ENCODE measurements at places on chromosomes 13 and 19.
A peak's percentile ranks its signal among the peaks of the same experiment; 100 is the strongest.

DNA sequence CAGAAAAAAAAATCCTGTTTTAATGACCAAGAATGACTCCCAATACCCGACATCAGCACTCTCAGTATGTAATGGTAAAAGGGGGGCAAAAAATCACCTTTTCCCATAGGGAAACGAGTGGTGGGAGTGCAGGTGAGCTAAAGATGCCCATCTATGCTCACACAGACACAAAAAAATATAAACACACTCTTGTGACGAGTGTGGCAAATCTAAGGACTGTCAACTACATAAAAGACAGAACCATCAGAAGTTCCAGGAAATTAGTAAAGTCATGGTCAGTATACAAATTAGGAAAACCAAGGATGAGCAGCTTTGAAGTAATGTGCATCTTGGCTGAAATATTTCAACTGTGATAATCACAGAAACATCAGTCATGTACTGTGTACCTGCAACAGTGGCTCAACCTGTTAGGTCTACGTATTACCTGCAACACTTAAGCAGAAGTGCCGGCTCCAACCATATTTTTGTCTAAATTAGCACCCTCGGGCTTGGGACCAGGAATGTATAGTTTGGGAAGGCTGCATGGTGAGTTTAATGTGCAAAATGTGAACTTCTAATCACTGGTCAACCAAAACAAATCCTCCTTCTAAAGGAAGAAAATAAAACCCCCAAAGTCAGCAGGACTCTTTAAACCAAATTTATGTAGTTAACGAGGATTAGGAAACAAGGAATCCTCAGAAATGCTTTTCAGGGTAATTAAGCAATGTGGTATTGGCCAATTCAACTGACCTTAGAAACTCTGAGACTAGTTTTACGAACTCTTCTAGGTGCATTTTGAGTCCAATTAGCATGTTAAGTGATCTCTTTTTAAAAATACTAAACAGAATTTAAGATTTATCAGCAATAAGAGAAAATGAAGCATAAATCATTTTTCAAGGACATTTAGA is 24.3 kb downstream of the ANKRD10 start:
- no peak for DNase-seq

DNA sequence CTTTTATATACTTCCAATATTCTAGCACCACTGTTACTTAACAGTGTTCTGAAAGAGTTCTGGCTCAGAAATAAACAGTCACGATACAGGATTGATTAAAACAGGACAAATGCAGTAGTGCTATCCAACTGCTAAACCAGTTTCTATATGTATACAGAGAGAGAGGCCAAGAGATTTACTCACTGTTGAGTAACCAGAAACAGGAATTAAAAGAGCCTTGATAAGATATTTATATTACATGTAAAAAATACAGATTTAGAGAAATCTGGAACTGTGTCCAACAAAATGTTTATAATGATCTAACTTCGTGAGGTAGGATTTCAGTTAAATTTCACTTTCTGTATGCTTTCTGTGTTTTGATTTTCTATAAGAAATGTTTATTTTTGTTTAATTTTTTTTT is 116.6 kb downstream of the CDK8 start:
- no peak for DNase-seq

GRCh38 chr13:48930918-48931317 is 44.8 kb upstream of the FNDC3A start:
- no peak for DNase-seq

GRCh38 chr19:18309525-18310064 is 13.3 kb downstream of the LSM4 start:
- no peak for DNase-seq

DNA sequence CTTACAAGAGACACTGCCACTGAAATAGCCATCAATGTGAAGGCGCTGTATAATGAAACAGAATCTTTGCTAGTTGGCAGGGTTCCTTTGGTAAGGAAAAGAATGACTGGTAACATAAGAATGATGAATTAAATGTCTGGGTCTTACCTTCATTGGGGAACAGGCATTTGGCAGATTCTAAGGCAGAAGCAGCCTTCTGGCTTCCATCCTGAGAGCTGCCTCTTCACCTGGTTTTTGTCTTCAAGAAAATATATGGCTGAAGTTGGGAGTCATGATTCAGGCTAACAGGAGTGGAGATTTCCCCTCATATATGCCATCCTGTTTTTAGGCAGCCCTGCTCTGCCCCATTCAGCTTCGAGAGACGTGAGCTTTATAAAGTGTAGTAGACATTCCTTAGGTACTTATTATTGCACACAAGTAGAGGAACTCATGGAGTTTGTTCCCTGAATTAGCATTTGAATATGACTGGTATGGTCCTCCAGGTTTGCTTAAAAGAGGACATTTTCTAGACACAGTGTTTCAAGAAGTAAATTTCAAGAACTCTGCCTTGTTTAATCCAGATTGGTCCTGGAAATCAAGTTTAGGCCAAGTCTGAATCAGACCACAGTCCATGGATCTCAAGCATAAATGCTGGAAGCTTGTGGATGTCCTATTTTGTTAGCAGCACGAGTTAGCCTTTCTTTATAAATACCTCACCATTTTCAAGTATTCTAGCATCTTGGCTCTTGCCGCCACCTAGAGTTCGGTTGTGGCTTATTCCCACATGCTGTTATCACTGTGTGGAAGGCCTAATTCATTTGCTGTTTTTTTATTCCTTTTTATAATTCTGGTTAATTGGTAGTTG is 56.2 kb upstream of the AKAP11 start:
- peak; percentile 11 for DNase-seq

DNA sequence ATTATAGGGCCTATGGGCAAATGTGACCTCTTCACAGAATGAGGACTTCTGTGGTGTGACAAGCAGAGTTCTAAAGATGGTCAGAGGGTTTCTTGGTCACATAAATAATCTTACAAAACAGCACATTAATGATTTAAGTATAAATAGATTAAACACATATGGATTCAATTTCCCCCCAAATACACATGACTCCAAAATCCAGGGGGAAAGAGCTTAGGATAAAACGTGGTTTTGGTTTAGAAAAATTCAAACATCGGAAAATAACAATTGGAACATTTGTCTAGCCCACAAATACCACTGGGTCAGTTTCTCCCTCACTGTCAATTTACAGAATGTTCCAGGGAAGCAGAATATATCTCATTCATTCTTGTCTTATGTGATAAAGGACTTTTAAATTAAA is 283.1 kb downstream of the COG6 start:
- no peak for DNase-seq

GRCh38 chr13:44493213-44493812 is 82.8 kb downstream of the TSC22D1 start:
- no peak for DNase-seq

DNA sequence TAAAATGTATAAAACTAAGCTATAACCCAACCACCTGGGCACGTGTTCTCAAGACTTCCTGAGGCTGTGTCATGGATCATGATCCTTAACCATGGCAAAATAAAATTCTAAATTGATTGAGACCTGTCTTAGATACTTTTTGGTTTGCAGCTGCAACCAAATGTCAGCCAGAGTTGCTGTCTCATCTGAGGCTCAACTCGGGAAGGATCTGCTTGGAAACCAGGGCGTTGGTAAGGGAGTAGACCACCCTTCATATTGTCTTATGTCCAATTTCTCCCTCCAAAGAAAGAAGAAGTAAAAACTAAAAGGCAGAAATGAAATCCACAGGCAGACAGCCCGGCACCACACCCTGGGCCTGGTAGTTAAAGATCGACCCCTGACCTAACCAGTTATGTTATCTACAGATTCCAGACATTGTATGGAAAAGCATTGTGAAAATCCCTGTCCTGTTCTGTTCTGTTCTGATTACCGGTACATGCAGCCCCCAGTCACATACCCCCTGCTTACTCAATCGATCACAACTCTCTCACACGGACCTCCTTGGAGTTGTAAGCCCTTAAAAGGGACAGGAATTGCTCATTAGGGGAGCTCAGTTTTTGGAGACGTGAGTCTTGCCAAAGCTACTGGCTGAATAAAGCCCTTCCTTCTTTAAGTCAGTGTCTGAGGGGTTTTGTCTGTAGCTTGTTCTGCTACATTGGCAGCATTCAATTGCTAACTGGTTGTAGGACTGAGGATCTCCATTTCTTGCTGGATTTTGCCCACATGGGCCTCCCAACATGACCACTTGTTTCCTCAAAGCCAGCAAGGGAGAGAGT is 22.9 kb upstream of the IGSF23 start:
- no peak for DNase-seq

GRCh38 chr13:41645331-41645730 is 188.0 kb downstream of the RGCC start:
- DNase-seq: no peak

- peak; percentile 30 for DNase-seq
Observed at GRCh38 chr19:57267291-57267690, 13.0 kb upstream of the ZNF460 start.

- no peak for DNase-seq
Observed at GRCh38 chr13:110820322-110820721, 94.5 kb downstream of the ANKRD10 start.

DNA sequence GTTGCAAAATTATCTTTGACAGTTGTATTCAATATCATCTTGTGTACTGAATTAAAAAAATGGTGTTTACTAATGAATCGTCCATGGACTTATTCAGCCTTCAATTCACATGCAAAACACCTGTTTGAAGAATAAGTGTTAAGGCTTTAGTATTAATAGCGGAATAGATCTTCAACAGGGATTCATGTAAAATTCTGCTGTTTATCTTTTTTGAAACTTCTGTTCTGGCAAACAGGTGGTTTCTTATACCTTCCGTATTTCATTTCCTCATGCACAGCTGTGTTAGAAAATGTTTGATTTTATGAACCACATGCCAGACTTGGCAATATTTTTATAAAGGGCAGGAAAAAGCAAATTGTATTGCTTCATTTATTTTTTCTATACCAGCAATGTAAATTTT is 255.7 kb downstream of the DACH1 start:
- no peak for DNase-seq

GRCh38 chr19:34661357-34661756 is 15.6 kb downstream of the SCGB2B2 start:
- no peak for DNase-seq

- no peak for DNase-seq
Observed at GRCh38 chr13:29266261-29266660, 329.2 kb downstream of the SLC7A1 start.
